Activated CD4-positive, alpha-beta memory T cell treated with anti-CD3 and anti-CD28 coated beads for 36 hours (primary cell): ENCODE measurements at places on chromosomes 6 and 20. TPM values are rescaled to one million over a fixed set of nuclear protein-coding genes. Genes with fewer than 3 reads are reported as not detected.

- no peak for DNase-seq
Observed at GRCh38 chr6:53042112-53042511, 23.1 kb upstream of the FBXO9 start.

DNA sequence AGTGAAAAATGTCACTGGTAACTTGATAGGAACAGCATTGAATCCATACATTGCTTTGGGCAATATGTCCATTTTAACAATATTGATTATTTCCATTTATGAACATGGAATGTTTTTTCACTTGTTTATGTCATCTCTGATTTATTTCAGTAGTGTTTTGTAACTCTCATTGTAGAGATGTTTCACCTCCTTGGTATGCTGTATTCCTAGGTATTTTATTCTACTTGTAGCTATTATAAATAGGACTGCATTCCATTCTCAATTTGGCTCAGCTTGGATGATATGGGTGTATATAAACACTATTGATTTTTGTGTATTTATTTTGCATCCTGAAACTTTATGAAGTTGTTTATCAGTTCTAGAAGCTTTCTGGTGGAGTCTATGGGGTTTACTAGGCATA is 730.3 kb downstream of the DOK5 start:
- DNase-seq, result no peak

DNA sequence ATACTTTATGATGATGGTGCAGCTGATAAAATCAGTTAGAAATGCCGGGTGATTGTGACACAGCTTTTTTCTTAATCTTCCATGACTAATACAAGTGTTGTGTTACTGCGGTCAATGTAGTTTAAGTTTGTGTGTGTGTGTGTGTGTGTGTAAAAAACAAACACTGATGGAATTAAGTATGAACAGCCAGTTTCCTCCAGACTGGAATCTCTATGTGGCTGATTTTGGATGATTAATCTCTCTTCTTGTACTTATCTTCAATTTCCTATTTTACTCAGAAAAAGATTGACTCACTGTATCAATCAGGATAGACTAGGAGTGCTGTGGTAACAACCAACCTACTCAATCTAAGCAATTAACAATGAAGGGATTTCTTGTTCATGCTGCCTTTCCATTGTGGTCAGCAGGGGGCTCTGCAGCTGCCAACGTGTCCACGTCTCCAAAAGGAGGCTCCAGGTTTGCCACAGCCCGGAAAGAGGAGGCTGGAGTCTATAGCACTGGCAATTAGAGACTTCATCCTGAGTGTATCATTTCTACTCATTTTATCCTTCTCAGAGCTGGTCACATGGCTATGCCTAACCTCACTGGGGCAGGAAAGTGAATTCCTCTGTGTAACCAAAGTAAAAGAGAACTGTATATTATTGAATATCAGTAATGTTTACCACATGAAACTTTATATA is 107.7 kb downstream of the CD109 start:
- no peak for DNase-seq

GRCh38 chr20:38203337-38203980 is 38.4 kb upstream of the TGM2 start:
- DNase-seq, result no peak

Gene TREML2
- 7.4 TPM for total RNA-seq

Gene TRDN
- total RNA-seq, result not detected

Gene LTB
- total RNA-seq, result 161 TPM

Gene TGM3
- total RNA-seq, result not detected

Gene ITPA
- total RNA-seq, result 56.2 TPM

DNA sequence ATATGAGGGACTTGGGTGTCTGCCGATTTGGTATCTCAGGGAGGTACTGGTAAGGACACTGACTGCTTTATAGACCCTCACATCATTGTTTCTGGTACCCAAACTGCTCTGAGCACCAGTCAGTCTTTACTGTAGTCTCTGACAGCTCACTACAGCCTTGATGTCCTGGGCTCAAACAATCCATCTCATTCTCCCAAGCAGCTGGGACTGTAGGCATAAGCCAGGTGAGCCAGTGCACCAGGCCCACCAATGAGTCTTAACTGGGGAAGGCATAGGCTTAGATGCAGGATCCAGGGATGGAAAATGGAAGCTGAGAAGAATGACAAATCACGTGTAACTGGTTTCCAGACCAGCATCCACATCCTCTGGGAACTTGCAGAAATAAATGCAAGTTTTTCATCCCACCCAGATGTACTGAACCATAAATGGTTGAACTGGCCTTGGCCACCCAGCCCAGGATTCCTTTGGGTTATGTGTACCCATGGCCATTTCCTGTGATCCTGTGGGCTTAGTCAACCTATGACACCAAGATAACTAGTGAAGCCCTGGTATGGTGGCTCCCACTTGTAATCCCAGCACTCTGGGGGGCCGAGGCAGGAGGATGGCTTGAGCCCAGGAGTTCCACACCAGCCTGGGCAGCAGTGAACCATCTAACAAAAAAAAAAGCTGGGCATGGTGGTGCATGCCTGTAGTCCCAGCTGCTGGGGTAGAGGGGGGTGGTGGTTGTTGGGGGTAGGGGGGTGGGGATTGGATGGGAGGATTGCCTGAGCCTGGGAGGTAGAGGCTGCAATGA is 5.8 kb downstream of the TUBB start:
- DNase-seq, result no peak

DNA sequence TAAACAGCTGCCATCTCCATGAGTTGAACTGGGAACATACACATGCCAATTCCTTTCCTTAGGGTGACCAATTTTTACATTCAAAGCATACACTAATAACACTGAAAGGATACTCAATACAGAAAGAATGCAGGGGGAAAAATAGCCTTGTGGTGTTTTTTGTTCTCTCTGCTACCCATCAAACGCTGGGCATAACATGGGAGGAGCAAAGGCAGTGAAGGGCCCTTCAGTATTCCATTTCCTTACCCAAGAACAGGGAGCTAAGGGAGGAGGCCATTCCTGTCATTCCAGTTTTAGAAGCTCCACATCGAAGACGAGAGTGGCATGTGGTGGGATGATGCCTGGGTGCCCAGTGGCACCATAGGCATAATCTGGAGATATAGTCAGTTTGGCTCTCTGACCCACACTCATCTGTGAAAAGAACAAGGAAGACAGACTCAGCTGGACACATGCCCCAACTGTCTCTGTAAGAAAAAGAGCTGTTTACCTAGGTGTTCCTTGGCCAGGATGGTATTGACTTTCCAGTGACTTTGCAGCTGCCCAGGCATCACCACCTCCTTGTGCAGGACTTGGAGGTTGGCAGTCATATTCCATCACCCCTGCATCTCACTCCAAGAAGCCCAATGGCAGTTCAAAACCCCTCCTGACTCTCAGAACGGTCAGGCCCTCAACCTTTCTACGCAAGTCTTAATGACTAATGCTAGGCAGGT is 20.9 kb downstream of the FKBP1A start:
- no peak for DNase-seq

DNA sequence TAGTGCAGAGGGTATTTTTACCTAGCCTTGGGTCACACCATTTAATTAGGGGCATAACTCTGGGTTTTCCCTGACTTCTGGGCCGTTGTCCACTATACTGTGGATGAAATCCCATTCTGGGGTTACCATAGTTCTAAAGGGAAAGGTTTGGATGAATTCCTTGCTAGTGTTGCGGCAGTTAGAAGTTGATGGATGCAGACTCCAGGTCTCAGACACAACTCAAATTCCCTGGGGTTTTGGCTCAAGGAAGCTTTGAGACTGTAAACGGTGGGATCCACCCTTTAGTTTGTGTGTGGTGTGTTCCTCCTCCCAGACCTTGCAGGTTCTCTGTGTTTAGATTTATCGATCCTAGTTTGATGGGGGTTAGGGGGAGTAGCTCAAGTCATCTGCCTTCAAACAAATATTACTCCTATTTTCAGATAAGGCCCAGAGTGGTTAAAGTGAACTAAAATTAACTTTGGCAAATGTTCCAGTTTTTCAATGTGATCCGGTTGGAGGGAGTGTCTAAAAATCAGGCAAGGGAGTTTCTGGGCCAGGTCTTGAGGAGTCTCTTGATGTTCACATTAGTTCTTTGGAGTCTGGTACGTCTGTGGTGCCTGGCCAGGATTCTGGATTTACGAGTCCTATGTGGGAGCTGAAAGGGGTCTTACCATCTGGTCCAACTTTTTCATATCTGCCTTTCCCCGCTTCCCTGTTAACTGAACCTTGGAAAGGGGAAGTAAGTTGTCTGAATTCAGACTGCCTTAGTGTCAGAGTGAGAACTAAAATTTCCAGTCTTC is 1.5 kb downstream of the RALY start:
- DNase-seq, result no peak

- no peak for DNase-seq
Observed at GRCh38 chr6:108574457-108575141, 13.9 kb downstream of the FOXO3 start.

DNA sequence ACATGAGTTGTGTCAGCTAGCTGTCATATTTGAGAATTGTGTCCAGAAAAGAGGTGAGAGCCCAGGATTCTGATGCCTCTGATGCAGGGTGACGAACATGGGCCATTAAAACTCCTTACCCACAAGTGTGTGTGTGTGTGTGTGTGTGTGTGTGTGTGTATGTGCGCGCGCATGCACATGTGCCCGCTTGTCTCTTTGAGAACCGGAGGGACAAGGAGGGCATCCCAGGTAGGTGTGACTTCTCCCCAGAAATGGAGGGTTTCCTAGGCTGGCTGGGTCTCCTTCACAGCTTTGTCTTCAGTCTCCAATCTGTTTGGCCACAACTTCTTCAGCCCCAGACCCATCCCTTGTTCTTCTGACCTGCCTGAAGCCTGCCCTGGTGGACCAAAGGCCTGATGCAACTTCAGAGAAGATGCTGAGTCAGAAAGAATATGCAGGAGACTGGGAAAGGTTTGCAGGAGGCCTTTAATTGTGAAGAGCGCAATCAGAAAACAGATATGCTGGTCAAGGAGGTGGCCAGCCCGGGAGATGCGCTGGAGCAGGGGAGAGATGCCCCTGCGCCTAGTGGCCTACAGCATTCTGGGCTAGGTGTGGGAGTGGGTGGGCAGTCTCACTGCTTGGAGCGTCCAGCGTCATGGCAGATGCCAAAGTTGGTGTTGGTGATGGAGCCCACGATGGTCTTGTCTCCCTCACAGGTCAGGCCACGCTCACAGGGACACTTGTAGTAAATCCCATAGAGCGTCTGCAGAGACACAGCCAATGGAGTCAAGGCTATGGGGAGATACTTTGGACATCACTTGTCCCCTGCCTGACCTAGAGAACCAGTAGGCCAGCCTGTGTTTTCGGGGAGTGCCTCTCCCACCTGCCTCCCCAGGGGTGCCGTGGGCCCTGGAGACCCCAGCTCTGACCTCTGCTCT is 2.3 kb downstream of the CLPS start:
- no peak for DNase-seq

GRCh38 chr6:335572-335971 is 43.3 kb downstream of the DUSP22 start:
- DNase-seq, result no peak

DNA sequence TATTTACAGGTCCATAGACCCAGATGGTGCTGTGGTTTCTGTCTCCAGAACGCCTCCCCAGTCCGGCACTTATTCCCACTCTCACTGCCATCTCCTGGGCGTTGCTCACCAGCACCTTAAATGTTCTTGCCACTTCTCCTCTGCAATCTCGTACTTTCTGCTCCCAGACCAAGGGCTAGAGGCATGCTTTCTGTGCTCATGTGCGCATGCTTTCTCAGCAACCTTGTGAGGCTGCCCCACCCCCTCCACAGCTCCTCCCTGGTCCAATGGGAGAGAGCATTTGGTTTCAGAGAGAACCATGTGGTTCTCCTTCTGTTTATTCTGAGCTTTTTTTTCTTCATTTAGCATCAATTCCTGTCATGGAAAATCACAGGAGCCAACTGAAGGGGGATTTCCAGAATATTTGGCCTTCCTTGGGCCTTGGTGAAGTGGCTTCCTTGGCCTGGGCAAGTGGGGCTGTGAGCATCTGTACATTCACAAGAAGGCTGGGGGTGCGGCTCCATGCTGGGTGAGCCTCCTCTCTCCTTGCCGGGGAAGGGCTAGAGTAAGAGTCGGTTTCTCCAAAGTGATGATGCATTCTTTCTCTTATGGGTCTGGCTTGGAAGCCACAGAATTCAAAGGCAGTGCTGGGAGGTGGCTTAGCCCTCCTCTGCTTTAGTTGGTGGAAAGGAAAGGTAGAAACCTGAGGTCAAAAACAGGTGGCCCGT is 66.6 kb downstream of the PHACTR3 start:
- DNase-seq, result no peak

DNA sequence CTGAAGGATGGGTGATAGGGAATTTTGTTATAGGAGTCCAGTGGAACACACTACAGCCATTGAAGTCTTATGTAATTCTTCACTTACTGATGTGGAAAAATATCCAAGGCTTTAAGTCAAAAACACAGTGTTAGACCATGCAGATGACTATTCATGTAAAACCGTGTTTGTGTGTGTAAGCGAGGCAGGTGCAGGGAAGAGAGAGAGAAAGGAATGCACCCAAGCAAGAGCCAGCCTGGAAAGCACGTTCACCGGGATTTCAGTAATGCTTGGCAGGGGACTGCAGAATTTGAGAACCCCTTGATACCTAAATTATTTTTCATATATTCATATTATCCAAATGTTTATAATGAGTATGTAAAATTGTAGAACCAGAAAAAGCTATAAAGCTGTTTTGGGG is 17.9 kb downstream of the RALGAPA2 start:
- no peak for DNase-seq

Gene OLIG3
- 0.15 TPM for total RNA-seq

Gene ZDHHC14
- total RNA-seq, result 1.4 TPM

DNA sequence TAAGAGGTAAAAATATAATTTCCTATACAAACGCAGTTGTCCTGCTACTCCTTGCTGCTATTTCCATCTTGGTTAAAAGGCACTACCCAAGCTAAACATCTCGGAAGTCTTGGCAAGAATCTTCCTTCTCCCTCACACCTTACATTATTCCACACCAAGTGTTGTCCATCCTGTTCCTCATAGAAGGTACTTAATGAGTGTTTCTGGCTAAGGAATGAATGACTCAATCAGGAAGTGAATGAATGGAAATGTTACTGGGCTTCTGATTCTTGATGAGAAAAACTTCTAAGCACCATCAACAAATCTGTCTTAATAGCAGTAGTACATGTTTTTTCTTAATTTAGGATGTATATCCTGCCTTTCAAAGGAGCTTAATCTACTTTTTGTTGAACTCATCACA is 40.6 kb upstream of the RSPO3 start:
- DNase-seq, result no peak

- DNase-seq, result no peak
Observed at GRCh38 chr6:73989428-73989827, 293.4 kb downstream of the CD109 start.

Gene BTNL2
- total RNA-seq, result not detected

DNA sequence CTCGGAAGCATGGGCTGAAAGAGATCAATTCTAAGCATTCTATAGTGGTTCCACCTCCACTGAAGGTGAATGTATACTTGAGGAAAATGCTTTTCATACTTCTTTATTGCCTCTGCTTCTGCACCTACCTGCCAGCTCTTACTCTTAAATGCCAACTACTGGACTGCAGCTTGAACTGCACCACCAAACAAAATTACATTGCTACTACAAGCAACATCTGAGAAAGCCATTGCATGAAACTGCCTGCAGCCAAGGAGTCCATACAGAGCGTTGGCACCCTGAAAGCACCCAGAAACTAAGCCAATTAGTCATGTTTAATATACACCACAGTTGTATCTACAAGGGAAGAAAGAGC is 440.9 kb downstream of the BTBD3 start:
- DNase-seq, result no peak

GRCh38 chr20:9241232-9241692 is 172.4 kb downstream of the PLCB4 start:
- no peak for DNase-seq

GRCh38 chr6:62285612-62286469 is at the start of gene KHDRBS2:
Gene KHDRBS2 (minus strand): TSS chr6:62286225.
- DNase-seq, result no peak

Gene FAM83C
- total RNA-seq, result not detected

Gene PRSS35
- total RNA-seq, result not detected
